Choroid plexus epithelial cell (primary cell): ENCODE measurements at places on chromosomes 1 and 21.

- peak; percentile 49 for DNase-seq
These were observed 21.0 kb downstream of the XPR1 start for GRCh38 chr1:180652792-180653191.

GRCh38 chr21:41059871-41060270 is 108.1 kb upstream of the BACE2 start:
- DNase-seq, result no peak

- no peak for DNase-seq
These were observed 5.6 kb downstream of the AHCTF1 start for GRCh38 chr1:246925997-246926626.

DNA sequence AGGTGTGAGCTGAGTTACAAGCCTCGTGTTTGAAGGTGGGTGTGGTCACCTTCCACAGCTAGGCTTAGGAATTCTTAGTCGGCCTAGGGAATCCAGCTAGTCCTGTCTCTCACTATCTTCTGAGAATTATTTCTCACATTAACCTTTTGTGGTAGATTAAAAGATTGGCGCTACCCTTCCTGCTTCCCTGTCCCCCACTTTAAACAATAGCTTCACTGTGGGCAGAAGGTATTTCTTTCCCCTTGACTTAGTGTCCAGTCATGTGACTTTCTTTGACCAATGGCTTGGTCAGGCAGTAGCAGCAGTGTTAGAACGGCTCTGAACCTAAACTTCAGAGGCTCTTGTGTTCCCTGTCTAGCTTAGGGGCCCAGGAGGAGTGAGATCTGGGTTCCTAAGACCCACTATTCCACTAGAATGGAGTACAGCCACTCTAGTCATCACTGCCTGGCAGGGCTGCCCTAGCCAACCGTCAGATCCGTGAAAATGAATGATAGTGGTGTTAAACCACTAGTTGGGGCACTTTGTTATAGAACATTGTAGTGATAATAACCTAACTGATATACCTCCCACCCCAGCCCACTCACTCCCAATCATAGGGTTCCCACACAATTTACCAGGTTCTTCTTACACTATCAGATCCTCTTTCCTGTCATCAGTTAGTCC is 13.9 kb upstream of the C1orf141 start:
- DNase-seq, result peak; percentile 23

- peak; percentile 69 for DNase-seq
These were observed 482.0 kb downstream of the SETD4 start for GRCh38 chr21:35578347-35578782.

- no peak for DNase-seq
These were observed 3.2 kb upstream of the FAAP20 start for GRCh38 chr1:2197707-2198165.

DNA sequence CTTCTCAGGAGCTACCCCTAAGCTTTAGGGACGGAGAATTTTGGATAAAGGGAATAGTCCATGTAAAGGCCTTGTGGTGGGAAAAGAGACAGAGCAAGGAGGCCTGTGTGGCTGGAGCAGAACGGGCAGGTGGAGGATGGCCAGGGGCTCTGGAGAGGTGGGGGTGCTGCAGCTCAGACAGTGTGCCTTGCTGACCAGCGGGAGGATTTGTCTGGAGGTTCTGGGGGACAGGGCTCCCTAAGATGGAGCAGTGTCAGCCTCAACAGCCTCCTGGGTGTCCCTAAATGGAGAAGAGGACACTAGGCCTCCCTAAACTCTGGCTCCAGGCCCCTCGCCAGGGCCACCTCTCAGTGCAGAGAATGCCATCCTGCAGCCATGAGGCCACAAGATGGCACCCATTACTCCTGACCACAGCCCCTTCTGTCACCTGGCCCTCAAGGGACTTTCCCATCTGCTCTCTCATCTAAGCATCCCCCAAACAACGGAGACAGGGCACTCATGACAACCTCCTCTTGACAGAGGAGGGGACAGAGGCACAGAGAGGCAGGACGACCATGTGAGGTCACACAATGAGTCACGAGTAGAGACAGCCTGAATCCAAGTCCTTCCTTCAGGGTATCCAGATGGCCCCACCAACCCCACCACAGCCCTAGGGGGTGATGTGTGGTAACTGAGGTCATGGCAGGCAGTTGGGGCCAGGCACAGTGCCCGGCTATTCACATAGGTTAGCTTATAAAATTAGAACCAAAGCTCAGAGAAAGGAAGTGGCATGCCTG is 94.7 kb downstream of the DMRTB1 start:
- no peak for DNase-seq

DNA sequence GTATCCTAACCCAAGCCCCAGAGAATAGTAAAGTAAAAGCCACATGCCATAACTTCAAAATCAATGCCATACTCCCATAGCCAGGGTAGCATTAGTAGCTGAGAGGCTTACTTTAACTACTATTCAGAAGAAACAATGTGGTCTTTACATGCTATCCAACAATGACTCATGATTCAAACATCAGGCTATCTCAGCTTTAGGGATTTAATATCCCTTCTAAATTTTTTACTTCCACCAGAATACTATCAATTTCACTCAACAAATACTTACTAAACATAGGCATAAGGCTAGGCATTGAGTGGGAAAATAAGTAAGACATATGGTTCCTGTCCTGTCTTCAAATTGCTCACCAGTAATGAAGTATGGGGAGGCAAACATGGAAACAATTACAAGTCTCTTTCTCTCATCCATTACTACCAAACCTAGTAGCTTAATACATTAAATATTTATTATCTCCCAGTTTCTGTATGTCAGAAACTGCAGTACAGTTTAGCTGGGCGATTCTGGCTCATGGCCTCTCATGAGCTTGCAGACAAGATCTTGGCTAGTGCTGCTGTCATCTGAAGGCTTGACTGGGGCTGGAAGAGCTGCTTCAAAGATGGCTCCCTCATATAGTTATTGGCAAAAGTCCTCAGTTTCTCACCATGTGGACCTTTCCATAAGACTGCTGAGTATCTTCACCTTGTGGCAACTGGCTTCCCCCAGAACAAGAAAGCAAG is 30.7 kb downstream of the EVI5 start:
- peak; percentile 70 for DNase-seq

GRCh38 chr1:78375996-78376395 is 114.8 kb upstream of the PTGFR start:
- peak; percentile 59 for DNase-seq

DNA sequence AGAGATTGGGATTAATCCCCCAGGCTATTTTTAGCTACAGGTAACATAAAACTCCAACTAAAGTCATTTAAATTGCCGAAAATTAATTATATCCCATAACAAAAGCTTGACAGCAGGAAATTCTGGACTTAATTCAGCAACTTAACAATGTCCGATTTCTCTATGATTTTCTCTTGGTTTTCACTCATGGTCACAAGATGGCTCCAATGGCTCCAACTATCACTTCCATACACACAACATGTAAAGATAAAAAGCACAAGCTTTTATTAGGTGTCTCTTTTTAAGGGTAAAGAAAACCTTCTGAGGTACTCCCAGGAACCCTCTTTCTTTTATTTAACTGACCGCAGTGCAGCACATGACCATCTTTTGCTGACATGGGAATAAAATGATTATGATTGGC is 363.5 kb upstream of the PTBP2 start:
- no peak for DNase-seq
